ENCODE measurements at places on chromosomes 7 and 10. TPM values are rescaled to one million over a fixed set of nuclear protein-coding genes. Genes with fewer than 3 reads are reported as not detected.

The PIP gene
- total RNA-seq, result not detected

The CACNA2D1 gene
- total RNA-seq, result 16.9 TPM

The ACHE gene
- total RNA-seq, result 0.94 TPM

- DNase-seq, result no peak
These were observed 867.2 kb upstream of the LRRTM3 start for GRCh38 chr10:66058594-66058993.

DNA sequence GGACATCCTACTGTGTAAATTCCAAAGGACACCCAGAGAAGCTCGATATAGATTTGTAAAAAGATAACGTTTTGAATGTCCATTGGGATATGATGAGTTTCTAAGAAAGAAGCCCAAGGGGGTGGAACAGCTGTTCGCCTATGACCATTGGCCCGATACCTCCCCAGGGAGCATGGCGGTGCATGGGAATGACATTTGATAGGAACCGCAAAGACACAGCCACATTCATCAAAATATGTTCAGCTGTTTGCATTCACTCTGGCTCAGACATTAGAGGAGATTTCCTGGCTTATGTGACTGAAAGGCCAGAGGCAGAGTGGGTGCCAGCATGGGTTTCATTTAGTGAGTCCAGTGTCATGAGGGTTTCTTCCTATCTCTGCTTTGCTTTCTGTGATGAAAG lies 56.0 kb upstream of the BAIAP2L1 start:
- no peak for DNase-seq

DNA sequence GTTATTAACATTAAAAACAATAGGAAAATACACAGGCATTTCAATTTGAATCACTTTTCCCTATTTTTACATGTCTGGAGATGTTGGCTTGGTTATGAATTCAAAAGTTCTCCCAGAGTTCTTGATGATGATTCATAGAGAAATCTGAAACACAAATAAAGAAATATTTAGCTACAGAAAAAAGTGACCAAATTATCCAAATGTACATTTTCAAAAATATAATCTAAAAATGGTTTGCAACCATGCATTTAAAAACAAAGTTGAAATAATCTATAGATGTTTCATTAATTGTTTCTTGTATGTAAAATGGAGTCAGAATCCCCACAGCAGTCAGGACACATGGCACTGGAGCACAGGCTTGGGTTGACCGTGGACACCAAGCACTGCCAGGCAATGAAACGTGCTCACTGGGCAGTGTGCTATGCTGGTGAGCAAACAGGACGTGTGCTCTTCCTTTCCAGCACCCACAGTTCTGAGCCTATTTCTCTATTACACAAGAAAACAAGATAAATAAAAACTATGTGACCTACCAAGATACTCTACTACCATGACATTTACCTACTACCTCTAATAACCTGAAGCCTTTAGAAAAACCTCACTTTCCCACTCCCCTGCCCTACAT lies 44.1 kb upstream of the PTPRN2 start:
- DNase-seq, result no peak

- no peak for DNase-seq
These were observed 561.0 kb upstream of the ANKRD30A start for GRCh38 chr10:36564433-36564832.

DNA sequence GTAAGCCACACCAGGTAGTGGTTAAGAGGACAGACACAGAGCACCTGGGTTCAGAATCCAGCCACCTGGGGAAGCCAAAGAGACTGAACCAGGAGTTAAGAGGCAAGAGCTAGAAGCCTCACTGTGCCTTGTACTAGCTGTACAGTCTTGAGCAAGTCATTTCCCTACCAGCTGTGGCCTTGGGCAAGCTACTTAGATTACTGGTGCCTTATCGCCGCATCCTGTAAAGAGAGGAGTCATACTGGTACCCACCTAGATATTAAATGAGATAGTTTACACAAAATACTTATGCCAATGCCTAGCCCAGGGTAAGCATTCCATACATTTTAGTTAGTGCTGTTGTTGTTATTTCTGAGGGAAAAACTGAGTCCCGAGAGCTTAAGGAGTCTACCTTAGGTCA lies 47.7 kb downstream of the HABP2 start:
- DNase-seq, result no peak

All from sciatic nerve (tissue), 2 donors.